Esophagus squamous epithelium (tissue), 5 donors: ENCODE measurements at places on chromosomes 11 and 22.

GRCh38 chr22:46963672-46964545, 201.5 kb downstream of the TBC1D22A start:
- no peak for DNase-seq
- H3K4me3 ChIP-seq = no peak overlapping the region
- no peaks in the 10 kb centered on the region for H3K4me1 ChIP-seq
- no peaks in the 10 kb centered on the region for H3K36me3 ChIP-seq
- no peaks in the 10 kb centered on the region for H3K27me3 ChIP-seq

- no peak overlapping the region for H3K4me3 ChIP-seq
- H3K27me3 ChIP-seq = no peaks in the 10 kb centered on the region
- no peaks in the 10 kb centered on the region for H3K36me3 ChIP-seq
- DNase-seq = no peak
- H3K27ac ChIP-seq = peak overlapping the region; percentile 33
These were observed 31.0 kb upstream of the ACCSL start for GRCh38 chr11:44016546-44017442.

GRCh38 chr11:24298146-24298545, 198.7 kb upstream of the LUZP2 start:
- H3K4me1 ChIP-seq = no peaks in the 10 kb centered on the region
- H3K27ac ChIP-seq = no peak overlapping the region
- no peak overlapping the region for H3K4me3 ChIP-seq
- DNase-seq = no peak

GRCh38 chr11:92827132-92827531, 142.3 kb upstream of the MTNR1B start:
- no peak overlapping the region for H3K27ac ChIP-seq
- DNase-seq = no peak
- H3K36me3 ChIP-seq = no peaks in the 10 kb centered on the region
- H3K4me1 ChIP-seq = peaks cover 3% of the 10 kb centered on the region

DNA sequence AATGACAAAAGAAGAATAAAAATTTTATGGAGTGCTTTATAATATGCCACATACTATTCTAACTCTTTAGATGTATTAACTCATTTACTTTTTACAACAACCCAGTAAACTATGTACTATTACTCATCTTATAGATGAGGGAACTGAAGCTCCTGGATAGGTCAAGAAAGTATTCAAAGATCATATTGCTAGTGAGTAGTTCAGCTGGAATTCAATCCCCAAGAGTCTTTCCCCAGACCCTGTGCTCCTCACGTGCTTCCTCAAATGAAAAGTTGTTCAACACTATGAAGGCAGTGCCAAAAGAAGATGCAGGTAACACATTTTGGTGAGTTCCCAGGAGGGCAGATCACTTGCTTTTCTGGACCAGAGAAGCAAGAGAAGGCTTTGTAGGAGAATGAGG, 46.8 kb downstream of the BTG4 start:
- DNase-seq = no peak
- no peak overlapping the region for H3K4me3 ChIP-seq
- no peaks in the 10 kb centered on the region for H3K4me1 ChIP-seq
- no peaks in the 10 kb centered on the region for H3K27me3 ChIP-seq
- H3K27ac ChIP-seq = no peak overlapping the region

GRCh38 chr22:22771696-22772377, 115.8 kb upstream of the IGLL5 start:
- no peak overlapping the region for H3K4me3 ChIP-seq
- no peak for DNase-seq
- no peaks in the 10 kb centered on the region for H3K4me1 ChIP-seq
- no peak overlapping the region for H3K27ac ChIP-seq

GRCh38 chr22:44570476-44571445, 72.7 kb upstream of the RTL6 start:
- H3K27me3 ChIP-seq = no peaks in the 10 kb centered on the region
- no peak overlapping the region for H3K27ac ChIP-seq
- no peak for DNase-seq
- H3K4me1 ChIP-seq = peaks cover 9% of the 10 kb centered on the region
- H3K36me3 ChIP-seq = no peaks in the 10 kb centered on the region

- no peak overlapping the region for H3K27ac ChIP-seq
- no peaks in the 10 kb centered on the region for H3K36me3 ChIP-seq
- no peaks in the 10 kb centered on the region for H3K27me3 ChIP-seq
- no peak overlapping the region for H3K4me3 ChIP-seq
These were observed 64.1 kb downstream of the ME3 start for GRCh38 chr11:86608251-86608799.

DNA sequence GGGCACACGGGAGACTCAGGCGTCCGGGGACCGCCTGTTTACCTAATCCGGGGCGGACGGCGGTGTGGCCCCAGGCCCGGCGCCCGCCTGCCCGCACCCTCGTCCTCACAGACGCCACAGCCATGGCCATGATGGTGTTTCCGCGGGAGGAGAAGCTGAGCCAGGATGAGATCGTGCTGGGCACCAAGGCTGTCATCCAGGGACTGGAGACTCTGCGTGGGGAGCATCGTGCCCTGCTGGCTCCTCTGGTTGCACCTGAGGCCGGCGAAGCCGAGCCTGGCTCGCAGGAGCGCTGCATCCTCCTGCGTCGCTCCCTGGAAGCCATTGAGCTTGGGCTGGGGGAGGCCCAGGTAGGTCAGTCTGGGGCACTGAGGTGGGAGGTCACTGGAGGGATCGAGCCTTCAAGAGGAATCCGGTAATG, 10.0 kb upstream of the RAB1B start:
- peaks cover 27% of the 10 kb centered on the region for H3K4me1 ChIP-seq
- H3K36me3 ChIP-seq = peaks cover 11% of the 10 kb centered on the region
- H3K27ac ChIP-seq = peak overlapping the region; percentile 70
- no peak for DNase-seq
- peak overlapping the region; percentile 97 for H3K4me3 ChIP-seq
- H3K27me3 ChIP-seq = no peaks in the 10 kb centered on the region

DNA sequence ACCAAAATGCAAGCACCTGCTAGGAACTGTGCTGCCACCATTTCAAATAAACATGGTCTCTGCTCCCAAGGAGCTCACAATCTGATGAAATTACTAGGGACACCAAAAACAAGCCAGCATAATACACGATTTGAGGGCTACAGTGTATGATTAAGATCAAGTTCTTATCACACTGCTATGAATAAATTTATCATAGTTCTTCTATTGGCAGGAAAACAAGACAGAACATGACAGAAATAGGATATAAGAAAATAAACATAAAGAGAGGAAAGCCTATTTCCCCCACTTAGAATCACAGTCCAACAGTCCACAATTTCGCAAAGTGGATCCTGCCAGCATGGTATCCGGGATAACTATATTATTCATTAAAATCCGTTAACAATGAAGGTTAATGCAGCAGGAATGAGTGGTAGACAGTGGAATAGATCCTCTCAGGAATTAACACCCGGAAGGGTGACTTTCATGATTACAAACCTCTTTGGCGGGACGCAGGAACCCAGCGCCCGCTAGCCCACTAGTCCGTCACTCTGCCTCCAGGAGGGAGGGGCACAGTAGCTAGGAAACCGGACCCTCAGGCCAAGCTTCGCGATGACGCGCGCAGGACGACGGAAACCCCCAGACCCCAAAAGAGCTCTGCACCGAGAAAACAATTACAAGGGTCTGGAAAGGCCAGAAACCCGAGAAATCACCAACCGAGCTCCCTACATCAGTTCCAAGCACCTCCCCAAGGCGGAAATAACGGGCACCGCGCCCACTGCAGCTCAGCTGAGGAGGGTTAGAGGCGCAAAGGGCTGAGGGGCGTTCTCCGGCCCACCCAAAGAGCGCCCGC, 607 bp downstream of the CCDC82 start:
- H3K27ac ChIP-seq = peak overlapping the region; percentile 90
- H3K27me3 ChIP-seq = no peaks in the 10 kb centered on the region
- peaks cover 10% of the 10 kb centered on the region for H3K4me1 ChIP-seq
- peak overlapping the region; percentile 85 for H3K4me3 ChIP-seq
- no peak for DNase-seq
- H3K36me3 ChIP-seq = no peaks in the 10 kb centered on the region

DNA sequence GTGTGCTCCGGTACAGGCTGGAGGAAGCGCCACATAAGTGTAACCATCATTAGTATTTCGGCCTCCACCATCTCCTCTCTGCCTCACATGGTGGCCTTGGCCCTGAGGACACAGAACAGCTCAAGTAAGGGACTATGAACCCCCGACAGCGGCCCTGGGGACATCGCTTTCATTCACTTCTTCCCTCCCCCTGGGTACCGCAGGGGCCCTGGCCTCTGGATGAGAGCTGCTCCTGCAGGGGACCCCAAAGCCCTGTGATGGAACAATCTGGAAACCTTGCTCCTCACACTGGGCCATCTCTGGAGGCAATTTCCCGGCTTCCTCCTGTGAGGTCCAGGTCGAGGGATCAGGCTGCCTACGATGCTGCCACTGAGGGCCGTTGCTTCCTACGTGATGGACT, 565.5 kb downstream of the BRD1 start:
- H3K4me1 ChIP-seq = no peaks in the 10 kb centered on the region
- H3K4me3 ChIP-seq = no peak overlapping the region
- H3K27ac ChIP-seq = no peak overlapping the region
- DNase-seq = no peak

DNA sequence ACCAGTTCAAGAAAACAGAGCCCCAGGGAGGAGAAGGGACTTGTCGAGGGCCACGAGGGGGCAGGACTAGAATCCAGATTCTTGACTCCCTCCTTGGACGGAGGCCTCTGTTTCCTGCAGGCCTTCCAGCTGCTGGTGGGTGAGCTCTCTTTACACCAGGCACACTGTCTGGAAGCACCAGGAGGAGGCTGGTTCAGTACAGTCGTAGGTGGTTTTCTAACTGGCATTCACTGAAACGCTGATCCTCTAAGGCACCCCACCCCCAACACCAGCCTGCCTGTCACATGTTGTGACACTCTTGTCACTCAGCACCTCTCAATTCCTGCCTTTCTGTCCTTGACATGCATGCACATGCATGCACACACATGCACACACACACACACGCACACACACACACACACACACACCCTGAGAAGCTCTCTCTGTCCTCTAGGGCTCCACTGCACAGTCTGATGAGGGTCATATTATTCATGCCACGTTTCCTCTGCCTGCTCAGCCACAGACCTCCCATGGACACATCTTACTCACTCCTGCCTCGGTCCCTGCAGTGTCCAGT, 751 bp downstream of the MS4A10 start:
- H3K27me3 ChIP-seq = no peaks in the 10 kb centered on the region
- H3K27ac ChIP-seq = no peak overlapping the region

DNA sequence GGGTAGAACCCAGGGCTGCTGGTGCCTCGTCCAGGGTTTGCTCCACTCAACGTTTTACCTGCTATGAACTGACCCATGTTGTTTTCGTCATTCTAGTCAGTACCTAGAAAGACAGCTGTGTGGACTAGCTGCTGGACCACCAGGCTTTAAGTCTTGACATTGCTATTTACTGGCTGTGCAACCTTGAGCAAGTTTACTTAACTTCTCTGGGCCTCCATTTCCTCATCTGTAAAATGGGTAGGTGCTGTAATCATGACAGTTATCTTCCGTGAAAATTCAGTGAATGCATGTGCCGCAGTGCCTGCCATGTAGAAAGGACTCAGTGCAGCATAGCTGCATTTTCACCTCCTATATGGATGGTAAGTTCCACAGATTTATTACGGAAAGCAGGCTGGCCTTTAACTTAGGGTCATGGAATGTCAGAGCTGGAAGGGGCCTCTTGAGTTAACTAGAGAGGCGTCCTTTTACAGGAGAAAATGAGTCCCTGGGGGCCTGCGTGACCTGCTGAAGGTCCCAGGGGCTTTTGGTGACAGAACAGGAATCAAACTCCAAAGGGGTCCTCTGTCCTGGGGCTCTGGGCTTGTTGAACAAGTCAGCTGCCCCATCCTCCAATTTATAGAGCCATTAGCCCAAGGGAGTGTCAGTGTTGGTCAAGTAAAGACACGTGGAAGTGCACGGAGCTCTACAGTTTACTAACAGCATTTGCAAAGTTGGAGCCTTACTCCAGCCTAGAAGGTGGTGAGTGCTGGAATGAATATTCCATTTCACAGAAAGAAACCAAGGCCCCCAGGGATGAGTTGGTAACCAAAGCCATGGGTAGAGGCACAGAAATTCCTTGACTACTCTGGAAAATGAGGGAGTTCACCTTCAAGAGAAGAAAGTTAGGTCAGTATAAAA, 12.0 kb upstream of the MALAT1 start:
- no peaks in the 10 kb centered on the region for H3K27me3 ChIP-seq
- DNase-seq = no peak
- peaks cover 68% of the 10 kb centered on the region for H3K4me1 ChIP-seq

- no peaks in the 10 kb centered on the region for H3K36me3 ChIP-seq
- H3K4me1 ChIP-seq = peaks cover 18% of the 10 kb centered on the region
- DNase-seq = no peak
- no peaks in the 10 kb centered on the region for H3K27me3 ChIP-seq
- H3K27ac ChIP-seq = peak overlapping the region; percentile 85
- peak overlapping the region; percentile 53 for H3K4me3 ChIP-seq
These were observed 8.3 kb upstream of the SLC39A13 start for GRCh38 chr11:47399860-47400767.

DNA sequence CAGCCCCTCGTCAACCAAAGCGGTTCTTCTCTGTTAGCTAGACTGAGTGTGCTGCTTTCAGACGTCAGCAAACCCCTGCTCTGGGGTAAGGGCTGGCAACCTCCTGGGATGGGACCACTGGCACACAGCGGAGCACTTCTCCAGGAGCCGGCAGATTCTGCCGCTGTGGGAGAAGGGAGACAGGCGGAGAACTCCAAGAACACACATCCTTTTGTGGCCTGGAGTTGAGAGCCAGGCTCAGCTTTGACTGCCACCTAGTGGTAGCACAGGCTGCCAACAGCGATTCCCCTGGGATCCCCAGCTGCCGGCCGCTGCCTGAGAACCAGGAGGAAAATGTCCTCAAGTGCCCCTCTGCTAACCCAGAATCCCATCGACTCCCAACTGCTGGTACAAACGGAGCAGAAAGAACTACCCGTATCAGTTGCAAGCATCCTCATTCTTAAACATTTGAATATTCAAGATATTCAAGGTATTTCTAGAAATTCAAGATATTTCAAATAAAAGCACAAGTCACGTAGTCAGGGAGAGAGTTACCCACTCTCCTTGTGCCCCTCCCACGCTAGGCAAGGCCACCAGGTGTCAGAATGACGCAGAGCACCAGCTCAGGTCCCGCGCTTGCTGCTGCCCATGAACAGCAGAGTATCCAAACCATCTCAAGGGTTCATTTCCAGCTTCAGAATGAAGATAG, 4.9 kb downstream of the LTO1 start:
- no peaks in the 10 kb centered on the region for H3K27me3 ChIP-seq
- H3K27ac ChIP-seq = peak overlapping the region; percentile 40
- H3K4me3 ChIP-seq = no peak overlapping the region

DNA sequence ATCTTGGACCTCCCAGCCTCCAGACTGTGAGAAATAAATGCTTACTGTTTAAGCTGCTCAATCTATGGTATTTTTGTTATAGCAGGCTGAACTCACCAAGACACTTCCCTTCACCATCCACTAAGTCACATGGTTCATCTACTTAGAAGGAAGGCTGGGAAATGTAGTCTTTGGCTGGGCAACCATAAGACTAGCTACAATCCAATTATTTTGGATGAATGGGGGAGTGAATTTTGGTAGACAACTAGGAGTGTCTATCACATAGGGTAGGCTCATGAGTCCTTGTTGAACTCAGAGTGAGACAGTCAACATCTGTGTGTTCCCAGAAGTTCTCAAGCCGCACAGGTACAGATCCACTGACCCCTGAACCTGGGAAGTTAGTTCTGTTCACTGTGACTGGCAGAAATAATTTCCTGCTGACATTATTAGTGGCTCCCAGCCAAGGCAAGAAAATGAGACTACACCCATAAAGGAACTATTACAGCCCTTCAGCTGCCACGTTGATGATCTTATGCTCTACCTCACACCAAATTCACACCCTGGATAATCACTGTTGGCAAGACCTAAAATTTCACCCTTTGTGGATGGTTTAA, 3.1 kb upstream of the SLC35C1 start:
- peaks cover 23% of the 10 kb centered on the region for H3K4me1 ChIP-seq
- H3K36me3 ChIP-seq = no peaks in the 10 kb centered on the region
- no peak overlapping the region for H3K4me3 ChIP-seq
- no peak for DNase-seq
- no peaks in the 10 kb centered on the region for H3K27me3 ChIP-seq
